Activated CD8-positive, alpha-beta T cell treated with anti-CD3 and anti-CD28 coated beads for 36 hours (primary cell): ENCODE measurements at places on chromosomes 13 and 19.

GRCh38 chr13:77028202-77028601, 1.2 kb upstream of the FBXL3 start:
- peaks cover 17% of the 10 kb centered on the region for H3K36me3 ChIP-seq
- H3K4me3 ChIP-seq = peak overlapping the region; percentile 81
- H3K4me1 ChIP-seq = peaks cover 31% of the 10 kb centered on the region
- no peak overlapping the region for H3K27ac ChIP-seq
- H3K27me3 ChIP-seq = no peaks in the 10 kb centered on the region
- peak; percentile 28 for DNase-seq

DNA sequence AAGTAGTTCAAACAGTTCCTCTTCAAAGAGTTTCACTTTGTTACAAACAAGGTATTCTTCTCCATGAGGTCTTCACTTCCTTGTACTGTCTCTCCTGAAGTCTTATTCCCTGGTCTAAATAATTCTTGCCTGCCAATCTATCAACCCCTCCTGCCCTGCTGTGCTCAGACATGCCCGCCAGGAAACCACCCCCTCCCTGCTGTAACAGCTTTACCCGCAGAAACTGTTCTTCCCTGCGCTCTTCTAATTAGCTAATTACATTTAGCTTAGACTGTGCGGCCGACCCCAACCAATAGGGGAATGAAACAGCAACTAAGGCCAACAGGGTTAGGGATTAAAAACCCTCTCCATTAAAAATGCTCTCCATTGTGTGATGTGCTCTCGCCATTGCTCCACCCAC, 46.7 kb downstream of the ZNF846 start:
- peak; percentile 24 for DNase-seq
- peak overlapping the region; percentile 9 for H3K4me3 ChIP-seq
- H3K27ac ChIP-seq = peak overlapping the region; percentile 54
- H3K4me1 ChIP-seq = peaks cover 7% of the 10 kb centered on the region
- H3K36me3 ChIP-seq = no peaks in the 10 kb centered on the region

DNA sequence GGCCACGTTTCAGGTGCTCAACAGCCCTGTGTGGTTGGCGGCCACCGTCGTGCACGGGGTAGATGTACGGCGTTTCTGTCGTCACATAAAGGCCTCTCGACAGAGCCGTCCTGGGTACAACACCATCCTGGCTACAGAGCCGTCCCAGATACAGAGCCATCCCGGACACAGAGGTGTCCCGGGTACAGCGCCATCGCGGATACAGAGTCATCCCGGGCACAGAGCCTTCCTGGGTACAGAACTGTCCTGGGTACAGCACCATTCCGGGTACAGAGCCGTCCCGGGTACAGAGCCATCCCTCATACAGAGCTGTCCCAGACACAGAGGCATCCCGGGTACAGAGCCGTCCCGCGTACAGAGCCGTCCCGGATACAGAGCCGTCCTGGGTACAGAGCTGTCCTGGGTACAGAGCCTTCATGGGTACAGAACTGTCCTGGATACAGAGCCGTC, 222.7 kb upstream of the SOX1 start:
- no peak for DNase-seq
- H3K27me3 ChIP-seq = peaks cover 17% of the 10 kb centered on the region
- H3K36me3 ChIP-seq = no peaks in the 10 kb centered on the region
- no peaks in the 10 kb centered on the region for H3K4me1 ChIP-seq
- H3K4me3 ChIP-seq = no peak overlapping the region

DNA sequence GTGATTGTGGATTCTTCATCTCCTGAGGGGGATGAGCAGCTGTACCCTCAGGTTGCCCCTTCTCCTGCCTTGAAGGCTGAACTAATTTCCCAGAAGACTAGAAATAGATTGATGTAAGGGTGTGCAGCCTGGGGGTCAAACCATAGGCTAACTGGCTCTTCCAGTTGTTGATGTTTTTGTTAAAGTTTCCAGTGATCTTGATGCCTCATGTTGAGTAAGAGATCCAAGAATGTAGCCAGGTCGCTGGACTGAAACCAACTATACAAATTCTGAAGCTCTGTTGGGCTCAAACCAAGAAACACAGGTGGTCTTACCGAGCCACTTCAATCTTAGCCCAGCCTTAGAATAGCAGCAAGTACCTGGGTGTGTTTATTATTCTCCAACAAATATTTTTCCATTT, 391.8 kb downstream of the KLF5 start:
- no peaks in the 10 kb centered on the region for H3K4me1 ChIP-seq
- no peak overlapping the region for H3K27ac ChIP-seq
- H3K36me3 ChIP-seq = no peaks in the 10 kb centered on the region
- H3K4me3 ChIP-seq = no peak overlapping the region
- H3K27me3 ChIP-seq = no peaks in the 10 kb centered on the region

- peaks cover 2% of the 10 kb centered on the region for H3K36me3 ChIP-seq
- peak; percentile 42 for DNase-seq
- no peak overlapping the region for H3K4me3 ChIP-seq
Measured at GRCh38 chr19:35609851-35610353, 2.6 kb upstream of the HAUS5 start.
